ENCODE measurements at places on chromosomes 1 and 21. TPM values are rescaled to one million over a fixed set of nuclear protein-coding genes. Genes with fewer than 3 reads are reported as not detected.

DNA sequence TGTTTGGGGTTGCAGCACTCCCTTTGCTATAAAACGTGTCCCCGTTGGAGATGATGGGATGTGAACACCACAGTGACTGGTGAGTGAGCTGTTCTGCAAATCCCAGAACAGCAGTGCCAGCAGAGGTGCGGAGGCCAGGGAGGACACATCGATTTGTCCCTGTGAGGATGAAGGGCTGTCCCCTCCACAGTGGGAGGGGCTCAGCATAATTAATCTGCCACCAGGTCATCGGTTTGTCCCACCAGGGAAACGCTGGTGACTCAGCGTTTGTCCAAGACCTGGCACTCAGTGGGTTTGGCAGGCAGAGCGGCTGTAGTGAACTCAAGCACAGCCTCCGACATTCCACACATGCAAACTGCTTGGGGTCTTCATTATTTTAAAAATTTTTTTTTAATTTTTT lies 22.8 kb upstream of the PDE9A start:
- DNase-seq, result no peak

Gene TTLL7
- total RNA-seq, result 2.8 TPM

DNA sequence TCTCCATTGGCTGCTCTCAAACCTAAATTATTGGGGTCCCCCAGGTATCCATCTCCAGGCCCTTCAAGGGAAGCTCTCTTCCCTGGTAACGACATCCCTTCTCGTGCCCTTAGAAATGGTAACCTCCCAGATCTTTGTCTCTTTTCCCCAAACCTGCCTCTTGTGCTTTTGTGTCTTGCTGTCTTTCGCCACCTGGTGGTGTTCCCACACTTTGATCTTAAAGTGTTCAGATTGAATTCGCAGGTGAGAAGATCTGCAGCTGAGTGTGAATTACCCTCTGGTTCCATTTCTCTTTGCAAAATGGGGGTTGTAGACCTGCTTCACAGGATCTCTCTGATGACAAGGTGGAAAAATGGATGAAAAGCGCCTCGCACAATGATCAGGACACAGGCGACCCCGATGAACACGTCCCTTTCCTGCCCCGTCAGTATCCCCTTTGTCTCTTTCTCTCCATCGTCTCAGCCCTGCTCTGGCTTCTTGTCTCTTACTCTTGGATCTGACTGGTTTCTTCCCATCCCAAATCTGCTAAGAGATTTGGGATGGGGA lies 53.1 kb downstream of the DOP1B start:
- DNase-seq, result peak; percentile 72

DNA sequence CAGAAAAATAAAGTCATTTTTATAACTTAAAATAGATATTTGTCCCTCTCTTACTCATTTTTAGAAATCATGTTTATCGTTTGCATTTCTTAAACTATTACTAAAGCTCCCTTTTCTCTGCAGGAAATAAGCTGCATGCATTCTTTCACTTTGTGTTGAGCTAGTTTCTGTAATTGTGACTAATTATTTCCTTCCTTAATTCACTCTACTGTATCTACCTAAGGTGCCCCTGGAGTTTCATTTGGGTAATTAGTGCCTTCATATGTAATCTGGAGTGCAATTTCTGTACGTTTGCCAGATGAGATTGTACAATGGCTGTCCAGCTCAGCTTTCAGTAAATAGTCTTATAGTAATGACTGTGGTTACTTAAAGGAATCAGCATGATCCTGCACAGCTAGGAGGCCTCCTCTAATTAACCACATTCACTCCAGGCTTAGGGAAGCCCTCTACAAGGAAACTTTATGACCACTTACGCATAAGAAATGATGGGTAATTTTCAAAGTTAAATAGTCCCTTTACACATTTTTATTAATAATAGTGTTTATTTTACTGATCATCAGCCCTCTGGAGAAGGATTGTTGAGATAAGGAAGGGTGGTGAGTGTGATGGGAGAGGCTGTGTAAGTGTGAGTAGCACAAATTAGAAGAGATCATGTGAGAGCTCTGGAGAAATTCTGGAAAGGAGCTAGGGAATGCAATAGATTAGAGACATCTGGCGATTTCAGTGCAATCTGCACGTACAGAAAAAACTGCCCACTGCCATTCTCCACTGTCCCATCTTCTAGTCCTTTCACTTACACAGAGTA lies 86.8 kb downstream of the LRRC8C start:
- DNase-seq, result no peak

Gene NFYC
- 43.5 TPM for total RNA-seq

DNA sequence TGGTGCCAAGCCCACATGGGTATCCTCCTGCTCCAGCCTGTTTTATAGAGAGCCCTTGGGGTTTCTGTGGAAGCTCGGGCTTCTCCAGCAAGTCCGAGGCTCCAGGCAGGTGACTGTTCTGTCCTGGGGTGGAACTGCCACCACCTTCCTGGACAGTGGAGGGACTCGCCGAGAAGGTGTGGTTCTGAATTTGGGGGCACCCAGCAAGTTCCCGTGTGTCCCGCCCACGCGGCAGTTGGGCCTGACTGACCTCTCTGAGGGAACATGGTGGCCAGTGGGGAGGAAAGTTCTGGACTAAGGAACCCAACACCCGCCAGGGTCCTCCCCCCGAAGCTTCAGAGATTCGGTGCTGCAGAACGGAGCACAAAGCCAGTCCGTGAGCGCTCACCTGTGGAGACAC lies 158.1 kb upstream of the C1orf174 start:
- DNase-seq, result no peak

Gene PSMG1
- 48.8 TPM for total RNA-seq

Gene FAM151A
- total RNA-seq, result not detected

GRCh38 chr1:151875419-151876097 lies 22.0 kb upstream of the THEM5 start:
- DNase-seq, result no peak

DNA sequence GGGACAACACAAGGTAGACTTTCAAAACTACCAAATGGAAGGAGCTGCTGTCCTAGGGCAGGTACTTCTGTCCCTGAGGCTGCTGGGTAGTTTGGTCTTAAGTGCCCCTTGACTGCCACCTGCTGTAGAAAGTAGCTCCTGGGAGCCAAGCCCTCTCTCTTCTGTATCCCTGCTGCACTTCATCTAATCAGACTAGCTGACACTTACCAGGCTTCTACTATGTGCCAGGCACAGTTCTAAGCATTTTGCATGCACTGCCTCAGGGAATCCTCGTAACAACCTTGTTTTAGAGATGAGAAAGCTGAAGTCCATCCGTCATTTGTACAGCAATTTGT lies 15.9 kb upstream of the SRSF4 start:
- peak; percentile 71 for DNase-seq

Gene ATP1A2
- not detected for total RNA-seq

Gene CTNNBIP1
- 16.4 TPM for total RNA-seq

DNA sequence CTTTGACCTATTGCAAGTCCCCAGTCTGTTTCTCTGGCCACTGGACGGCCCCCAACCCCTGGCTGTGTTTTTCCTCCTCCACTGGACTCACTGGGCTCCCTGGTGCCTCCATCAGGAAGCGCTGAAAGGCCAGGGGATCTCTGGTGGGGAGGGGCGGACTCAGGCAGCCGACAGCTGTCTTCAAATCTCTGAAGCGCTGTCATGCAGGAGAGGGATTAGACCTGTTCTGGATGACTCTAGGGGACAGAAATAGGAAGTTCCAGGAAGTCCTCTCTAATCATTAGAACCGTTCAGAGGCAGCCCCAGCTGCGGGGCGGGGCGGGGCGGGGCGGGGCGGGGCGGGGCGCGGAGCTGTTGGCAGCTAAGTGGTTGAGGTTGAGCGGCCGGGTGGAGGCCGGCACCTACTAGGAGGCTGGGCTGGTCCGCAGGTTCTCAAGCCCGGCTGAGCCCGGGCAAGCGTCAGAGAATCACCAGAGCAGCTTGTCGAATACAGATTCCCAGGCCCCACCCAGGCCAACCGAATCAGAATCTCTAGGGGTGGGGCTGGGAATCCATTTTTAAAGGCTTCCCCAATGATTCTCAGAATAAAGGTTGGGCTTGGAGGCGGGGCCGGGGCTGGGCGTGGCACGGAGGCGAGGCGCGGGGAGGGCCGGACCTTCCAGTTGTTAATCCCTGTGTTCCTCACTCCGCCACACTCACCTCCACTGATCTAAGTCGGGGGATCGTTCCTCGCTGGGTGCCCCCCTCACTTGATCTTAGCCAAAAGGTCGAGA lies 11.4 kb upstream of the PHLDA3 start:
- DNase-seq, result peak; percentile 84

Gene PIGM
- 4.0 TPM for total RNA-seq

Gene SNRPE
- 46.2 TPM for total RNA-seq

DNA sequence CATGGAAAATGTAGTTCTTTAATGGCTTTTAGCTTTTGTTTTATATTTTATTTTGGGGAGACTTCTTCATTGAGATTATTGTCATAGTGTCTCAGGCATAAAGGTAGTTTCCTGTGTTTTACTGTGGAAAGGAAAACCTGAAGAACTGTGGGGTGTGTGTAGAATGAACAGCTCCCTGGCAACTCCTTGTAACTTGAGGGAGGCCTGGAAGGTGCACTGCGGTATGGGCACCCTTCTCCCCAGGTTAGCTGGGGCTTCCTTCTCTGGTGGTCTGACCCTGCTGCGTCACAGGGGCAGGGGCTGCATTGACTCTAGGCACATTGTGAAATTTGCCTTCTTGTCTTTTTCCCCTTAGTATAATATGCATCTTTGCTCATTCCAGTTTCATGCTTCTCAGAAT lies 1.7 kb downstream of the ATP1B1 start:
- DNase-seq, result no peak

- no peak for DNase-seq
Observed at GRCh38 chr1:34774957-34775356, 6.1 kb upstream of the GJB3 start.

Gene LCE1B
- total RNA-seq, result not detected

DNA sequence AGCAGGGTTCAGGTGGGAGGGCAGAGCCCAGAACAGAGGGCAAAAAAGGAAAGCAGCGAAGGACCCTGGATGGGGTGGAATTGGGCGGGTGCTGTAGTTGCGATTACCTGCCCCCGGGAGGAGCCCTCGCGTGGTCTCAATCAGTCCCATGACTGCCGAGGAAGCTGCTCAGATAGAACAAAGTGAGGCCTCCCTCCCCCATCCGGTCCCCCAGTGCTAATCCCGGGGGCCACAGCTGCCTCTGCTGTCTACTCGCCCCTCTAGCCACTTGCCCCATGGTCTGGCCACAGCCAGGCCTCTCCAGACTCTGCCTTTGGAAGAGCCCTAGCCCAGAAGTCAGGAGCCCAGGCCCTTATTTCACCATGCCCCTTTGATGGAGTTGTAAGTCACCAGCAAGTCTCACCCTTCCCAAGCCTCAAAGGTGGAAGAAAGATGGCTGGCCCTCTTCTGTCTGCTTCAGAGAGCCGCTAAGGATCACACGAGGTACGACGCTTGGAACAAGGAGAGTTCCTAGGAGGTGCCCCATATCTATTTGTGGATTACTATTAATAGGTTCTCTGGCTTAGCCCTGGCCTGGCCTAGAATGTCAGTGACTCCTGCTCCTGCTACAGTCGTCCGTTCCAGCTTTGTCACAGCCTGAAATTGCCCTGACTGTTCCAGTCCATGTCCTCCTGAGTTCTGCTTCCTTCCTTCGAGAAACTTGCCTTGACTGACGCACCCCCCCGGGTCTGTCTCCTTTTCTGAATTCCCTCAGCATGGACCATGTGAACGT lies 16.4 kb downstream of the ECHDC2 start:
- no peak for DNase-seq

- DNase-seq, result no peak
Observed at GRCh38 chr1:112888630-112889029, 67.4 kb downstream of the SLC16A1 start.

Gene KCNA2
- total RNA-seq, result not detected

- peak; percentile 69 for DNase-seq
Observed at GRCh38 chr1:59976194-59977074, 49.9 kb upstream of the CYP2J2 start.

DNA sequence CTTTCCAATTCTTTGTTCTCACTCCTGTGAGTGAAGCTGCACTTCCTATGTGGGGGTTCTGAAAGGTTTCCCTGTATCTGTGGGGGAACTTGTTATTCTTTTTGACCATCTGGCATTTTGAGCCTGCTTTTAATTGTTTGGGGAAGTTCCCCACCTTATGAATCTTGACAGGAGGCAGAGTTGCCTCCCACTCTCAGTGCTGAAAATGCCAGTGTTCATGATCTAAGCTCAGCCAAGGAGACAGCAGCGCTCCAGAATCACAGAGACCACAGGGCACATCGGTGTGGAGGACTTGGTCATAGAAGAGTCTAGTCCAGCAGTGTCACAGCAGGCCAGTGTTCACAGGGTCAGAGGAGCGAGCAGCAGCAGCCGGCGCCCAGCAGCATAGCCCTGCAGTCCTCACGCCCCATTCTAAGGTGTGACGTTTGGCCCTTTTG lies 63.8 kb upstream of the PRDX6 start:
- DNase-seq, result no peak

DNA sequence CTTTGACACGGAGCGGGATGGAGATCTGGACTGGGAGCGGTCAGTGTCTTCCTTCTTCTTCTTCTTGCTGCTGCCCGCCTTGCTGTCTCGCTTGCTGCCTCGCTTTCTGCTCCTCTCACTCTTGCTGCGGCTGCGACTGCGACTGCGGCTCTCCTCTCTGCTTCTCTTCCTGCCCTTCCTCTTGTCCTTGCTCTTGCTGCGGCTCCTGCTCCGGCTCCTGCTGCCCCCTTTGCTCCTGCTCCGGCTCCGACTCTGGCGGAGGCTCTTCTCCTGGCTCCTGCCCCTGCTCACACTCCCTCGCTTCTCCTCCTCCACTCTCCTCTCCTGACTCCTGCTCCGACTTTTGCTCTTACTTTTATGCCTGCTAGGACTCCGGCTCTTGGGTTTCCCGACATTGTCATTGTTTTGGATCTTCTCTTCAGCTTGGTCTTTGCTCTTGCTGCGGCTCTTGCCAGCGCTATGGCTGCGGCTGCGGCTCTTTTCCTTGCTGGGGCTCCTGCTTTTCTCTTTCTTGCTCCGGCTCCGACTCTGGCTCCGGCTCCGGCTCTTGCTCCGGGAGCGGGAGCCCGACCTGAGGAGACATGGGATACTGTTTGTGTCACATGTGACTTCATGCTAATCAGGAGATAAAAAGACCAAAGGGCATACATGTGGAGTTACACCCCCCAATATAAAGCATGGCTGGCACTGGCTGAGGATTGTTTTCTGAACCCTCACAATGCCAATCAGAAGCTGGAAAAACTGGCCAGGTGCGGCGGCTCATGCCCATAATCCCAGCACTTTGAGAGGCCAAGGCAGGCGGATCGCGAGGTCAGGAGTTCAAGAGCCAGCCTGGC lies 25.2 kb upstream of the TMEM200B start:
- no peak for DNase-seq

- DNase-seq, result no peak
Observed at GRCh38 chr1:42142894-42143675, 10.1 kb upstream of the GUCA2B start.

- no peak for DNase-seq
Observed at GRCh38 chr1:112938210-112938609, 17.8 kb downstream of the SLC16A1 start.

GRCh38 chr1:211928993-211929637 lies 98.6 kb upstream of the LPGAT1 start:
- peak; percentile 66 for DNase-seq

GRCh38 chr1:74388855-74389254 lies 123.6 kb downstream of the LRRC53 start:
- no peak for DNase-seq

DNA sequence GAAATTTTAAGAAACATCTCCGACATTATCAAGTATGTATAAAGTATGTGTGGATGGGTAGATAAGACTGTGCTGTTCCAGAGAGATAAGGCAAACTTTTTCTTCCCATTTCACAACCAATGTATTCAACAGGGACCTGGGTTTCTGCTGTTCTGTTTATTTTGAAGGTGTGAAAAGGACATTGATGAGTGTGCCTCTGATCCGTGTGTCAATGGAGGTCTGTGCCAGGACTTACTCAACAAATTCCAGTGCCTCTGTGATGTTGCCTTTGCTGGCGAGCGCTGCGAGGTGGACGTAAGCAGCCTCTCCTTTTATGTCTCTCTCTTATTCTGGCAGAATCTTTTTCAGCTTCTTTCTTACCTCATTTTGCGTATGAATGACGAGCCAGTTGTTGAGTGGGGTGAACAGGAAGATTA lies 174.0 kb downstream of the CRB1 start:
- no peak for DNase-seq

All from HT-29 (cell line).